ENCODE measurements at places on chromosomes 11 and 22. TPM values are rescaled to one million over a fixed set of nuclear protein-coding genes. Genes with fewer than 3 reads are reported as not detected.
A peak's percentile ranks its signal among the peaks of the same experiment; 100 is the strongest.

The SPON1 gene
- total RNA-seq = 73.6 TPM

DNA sequence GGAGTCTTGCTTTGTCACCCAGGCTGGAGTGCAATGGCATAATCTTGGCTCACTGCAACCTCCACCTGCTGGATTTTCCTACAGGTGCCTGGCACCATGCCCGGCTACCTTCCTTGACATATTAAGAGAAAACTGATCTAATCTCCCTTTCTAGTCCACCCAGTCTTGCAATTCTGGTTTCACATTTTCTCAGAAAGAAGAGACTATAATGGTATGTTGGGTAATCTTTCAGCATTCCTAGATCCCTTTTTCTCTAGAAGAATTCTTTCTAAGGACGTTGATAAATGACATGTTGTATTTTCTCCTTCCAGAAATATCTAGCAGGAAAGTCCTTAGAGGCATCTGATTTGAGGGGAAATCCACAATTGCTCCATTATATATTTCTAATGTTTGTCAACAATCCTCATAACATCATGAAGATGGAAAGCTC lies 10.4 kb upstream of the HSPA8 start:
- peak; percentile 81 for DNase-seq

The CD6 gene
- total RNA-seq = not detected

The CCDC188 gene
- 0.58 TPM for total RNA-seq

DNA sequence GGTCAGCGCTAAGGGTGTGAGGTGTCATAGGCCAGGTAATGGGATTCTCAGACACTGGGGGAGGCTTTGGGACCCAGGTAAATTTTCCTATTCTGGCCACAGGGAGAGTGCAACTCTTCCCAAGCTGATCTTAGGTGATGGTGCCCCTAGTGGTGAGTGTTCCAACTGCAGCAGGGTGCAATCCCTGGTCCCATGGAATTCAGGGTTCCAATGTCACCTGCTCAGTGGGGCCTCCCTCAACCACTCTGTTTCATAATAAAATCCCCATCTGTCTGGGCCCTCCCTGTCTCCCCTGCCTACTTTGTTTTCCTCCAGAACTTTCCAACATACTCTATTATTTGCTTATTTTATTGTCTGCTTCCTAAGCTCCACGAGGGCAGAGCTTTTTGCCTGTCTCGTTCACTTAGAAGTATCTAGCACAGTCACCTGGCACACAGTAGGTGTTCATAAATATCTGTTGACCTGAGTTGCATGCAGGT lies 2.9 kb upstream of the SGSM1 start:
- peak; percentile 65 for DNase-seq

- no peak for DNase-seq
These were observed 170.7 kb upstream of the B3GAT1 start for GRCh38 chr11:134582770-134583095.

The LRRC74B gene
- total RNA-seq = not detected

The WT1 gene
- 3.1 TPM for total RNA-seq

DNA sequence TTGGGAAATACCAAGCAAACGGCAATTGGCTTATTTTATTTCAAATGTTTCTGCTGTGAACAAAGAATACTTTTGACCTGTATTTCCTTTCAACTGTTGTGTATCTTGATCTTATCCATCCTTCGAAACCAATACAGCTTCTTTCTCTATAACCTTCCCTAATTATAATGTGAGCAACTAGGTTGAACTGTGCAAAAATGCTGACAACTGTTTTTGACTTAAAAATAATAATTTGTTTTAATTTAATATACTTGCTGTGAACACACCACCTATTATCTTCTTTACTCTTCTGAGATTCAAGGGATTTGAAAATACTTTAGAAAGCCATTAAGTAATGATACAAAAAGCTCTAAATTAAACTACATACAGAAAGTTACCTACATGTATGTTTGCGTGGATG lies 682.5 kb upstream of the CCDC179 start:
- DNase-seq = no peak

DNA sequence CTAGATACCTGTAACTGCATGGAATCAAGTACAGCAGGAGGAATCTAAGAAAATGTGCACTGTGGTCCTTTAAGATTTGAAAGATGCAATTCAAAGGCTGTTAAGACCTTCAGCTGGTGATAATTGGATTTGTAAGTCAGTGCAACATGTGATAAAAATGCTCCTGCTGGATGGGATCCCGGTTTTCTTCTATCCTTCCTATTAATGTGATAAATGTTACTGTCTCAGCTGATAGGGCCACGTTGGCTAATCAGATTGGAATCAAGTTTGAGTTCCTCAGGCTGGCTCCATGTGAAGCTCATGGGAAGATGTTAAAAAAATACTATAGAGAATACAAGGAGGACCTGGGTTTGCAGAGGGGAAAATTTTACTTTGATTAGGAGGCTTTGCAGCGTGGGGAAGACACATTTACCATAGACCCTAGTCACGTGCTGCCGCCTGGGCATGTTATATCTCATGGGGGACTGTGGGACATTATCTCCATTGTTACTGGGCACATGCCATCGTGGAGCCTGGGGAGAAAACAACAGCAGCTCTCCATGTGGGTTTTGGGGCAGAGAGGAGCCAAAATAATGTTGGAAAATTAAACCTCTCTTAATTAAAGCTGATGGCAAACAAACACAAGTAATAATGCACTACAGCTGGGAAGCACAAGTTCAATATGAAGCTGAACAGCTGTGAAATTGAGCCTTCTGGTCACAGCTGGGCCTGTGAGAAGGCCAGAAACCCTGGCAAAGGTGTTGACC lies 652.5 kb downstream of the NTM start:
- peak; percentile 62 for DNase-seq

The OR52A1 gene
- not detected for total RNA-seq

DNA sequence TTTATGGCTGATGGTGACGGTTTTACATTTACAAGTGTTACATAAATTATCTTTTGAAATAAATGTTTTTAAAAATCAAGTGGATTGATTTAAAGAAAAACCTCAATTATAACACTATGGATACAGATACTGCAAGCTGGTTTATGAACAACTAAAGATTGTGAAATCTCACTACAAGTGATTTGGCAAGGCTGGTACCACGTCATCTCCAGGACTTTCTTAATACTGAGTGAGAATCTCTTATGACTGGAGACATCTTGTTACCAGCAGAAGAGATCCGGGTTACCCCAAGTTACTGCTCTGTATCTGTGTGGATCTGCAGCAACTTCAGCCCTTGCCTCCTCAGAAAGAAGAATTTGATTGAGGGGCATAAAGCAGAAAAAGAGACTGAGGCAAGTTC lies 452.9 kb downstream of the MN1 start:
- no peak for DNase-seq

All from stomach (tissue), 19 donors.